Large intestine (tissue), 12 donors: ENCODE measurements at places on chromosomes 4 and X. TPM values are rescaled to one million over a fixed set of nuclear protein-coding genes. Genes with fewer than 3 reads are reported as not detected.

DNA sequence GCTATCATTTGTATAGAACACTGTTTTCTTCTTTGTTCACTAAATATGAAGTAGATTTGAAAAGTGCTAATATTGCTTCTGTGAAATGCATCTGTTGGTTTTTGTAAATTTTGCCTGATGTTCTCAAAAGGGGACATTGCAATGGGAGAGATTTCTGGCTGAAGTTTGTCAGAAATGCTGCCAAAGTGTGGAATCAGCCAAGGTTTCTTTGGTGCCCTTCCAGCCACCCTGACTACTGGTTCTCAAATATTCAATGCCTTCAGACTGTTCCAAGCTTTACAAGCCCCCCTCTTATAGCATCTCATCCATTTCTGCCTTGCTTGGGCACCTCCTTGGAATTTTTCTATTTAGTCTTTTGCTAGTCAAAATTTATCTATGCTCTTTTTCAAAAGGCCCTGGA lies 60.6 kb upstream of the TMLHE start:
- no peak for DNase-seq

Gene KLHL34
- polyA plus RNA-seq = 0.81 TPM

GRCh38 chrX:69282893-69283690 lies 117.8 kb upstream of the PJA1 start:
- no peak for DNase-seq

- no peak for DNase-seq
Measured at GRCh38 chr4:67712000-67712625, 11.2 kb upstream of the UBA6 start.

Gene MAGEA9B
- not detected for polyA plus RNA-seq

Gene FSTL5
- 7.0 TPM for polyA plus RNA-seq

GRCh38 chrX:54352677-54353076 lies 5.2 kb downstream of the WNK3 start:
- no peak for DNase-seq

Gene GRIA3
- polyA plus RNA-seq = 0.43 TPM

Gene GLRA2
- 1.0 TPM for polyA plus RNA-seq
